ENCODE measurements at places on chromosomes 7 and 10.

- DNase-seq = no peak
Observed at GRCh38 chr10:101935431-101935830, 91.8 kb upstream of the KCNIP2 start.

DNA sequence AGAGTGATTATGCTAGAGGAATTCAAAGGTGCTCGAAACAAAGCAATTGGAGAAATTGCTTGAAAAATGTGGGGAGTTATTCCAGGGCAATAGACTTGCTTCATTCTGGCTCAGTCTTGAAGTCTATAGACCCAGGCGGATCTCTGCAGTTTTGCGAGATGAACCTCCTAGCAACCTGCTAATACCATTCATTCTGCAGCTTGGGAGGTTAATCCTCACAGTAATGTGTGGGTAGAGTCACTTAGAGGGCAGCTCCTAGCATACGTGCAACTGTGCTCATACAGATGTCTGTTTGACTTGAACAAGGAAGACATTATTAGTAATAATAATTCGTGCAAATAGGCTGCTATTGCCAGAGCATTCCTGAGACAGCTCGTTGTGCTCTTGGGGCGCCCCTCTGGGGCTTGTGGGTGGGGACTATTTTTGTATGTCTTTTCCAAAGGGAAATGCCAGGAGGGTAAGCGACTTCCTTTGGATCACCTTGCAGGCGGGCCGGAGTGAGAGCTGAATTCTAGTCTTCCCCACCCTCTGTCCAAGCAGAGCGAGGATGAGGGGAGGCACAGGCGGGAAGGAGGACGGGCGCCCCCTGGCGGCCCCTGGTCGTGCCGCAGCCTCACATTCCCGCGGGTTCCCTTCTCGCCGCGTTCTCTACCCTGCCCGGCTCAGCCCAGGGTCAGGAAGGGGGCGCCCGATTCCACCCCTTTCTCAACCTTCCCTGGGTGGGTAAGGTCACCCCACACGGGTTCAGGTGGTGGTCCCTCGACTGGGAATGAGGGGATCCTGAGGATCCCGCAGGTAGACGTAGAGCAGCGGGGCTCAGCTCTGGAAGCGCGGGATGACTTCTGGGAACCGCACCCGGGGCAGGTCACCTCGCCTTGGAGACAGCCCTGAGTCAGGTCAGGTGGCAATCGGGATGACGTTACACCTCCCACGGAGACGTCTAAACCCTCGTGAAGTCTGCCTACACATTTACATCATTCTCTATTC, 241.5 kb downstream of the PHTF2 start:
- no peak for DNase-seq

DNA sequence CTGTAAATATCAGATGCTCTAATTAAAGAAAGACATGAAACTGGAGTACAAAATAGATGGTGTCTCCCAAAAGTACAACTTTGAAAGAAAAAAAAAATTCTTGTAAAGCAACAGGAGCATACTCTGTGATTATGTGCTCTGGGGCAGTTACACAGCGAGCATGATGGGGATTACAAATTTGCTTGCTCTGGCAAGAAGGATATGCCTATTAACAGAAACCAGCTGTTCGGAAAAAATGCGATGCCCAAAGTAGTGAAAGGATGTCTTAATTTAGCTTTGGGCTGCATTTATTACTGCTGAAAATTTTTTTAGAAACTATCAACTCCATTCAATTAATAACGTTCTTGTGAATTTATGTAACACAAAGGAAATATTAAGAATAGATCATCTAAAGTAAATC, 256.9 kb upstream of the TPK1 start:
- DNase-seq = no peak

- no peak for DNase-seq
Observed at GRCh38 chr10:101529725-101530553, 58.1 kb downstream of the POLL start.

Data from gastrocnemius medialis (tissue), 4 donors.